ENCODE measurements at places on chromosomes 2 and 18.

DNA sequence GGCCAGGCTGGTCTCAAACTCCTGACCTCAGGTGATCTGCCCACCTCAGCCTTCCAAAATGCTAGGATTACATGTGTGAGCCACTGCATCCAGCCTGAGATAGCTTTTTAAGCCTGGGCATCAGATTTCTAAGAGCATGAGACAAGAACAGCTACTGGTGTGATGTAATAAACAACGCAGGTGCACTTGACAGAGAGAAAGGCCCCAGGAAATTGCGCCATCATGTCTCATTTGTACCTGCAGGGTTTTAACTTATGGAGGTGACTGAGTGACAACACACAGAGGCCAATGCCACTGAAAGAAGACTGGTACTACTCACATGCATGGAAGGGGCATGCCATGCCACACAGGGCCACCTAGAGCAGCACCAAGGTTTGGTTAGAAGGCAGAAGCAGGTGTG, 209.4 kb downstream of the SP3 start:
- DNase-seq, result no peak

GRCh38 chr2:37767959-37768925, 96.8 kb upstream of the CDC42EP3 start:
- peak; percentile 83 for DNase-seq

DNA sequence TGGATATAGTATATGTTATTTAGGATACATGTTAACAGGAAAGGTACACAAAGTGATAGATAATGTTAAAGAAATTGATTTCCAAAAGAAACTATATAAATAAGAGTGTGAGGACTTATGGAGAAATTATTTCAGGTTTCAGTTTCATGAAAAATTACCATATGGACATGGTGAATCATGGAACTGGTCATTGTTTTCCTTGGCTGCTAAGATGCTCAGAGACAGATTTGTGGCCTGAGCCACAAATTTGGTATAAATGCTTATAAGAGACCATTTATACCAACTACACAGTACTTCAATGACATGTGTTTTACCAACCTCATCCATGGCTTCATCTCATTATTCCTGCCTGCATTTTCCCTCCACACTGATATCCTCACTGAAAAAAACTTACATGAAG, 188.1 kb downstream of the FMNL2 start:
- peak; percentile 36 for DNase-seq

DNA sequence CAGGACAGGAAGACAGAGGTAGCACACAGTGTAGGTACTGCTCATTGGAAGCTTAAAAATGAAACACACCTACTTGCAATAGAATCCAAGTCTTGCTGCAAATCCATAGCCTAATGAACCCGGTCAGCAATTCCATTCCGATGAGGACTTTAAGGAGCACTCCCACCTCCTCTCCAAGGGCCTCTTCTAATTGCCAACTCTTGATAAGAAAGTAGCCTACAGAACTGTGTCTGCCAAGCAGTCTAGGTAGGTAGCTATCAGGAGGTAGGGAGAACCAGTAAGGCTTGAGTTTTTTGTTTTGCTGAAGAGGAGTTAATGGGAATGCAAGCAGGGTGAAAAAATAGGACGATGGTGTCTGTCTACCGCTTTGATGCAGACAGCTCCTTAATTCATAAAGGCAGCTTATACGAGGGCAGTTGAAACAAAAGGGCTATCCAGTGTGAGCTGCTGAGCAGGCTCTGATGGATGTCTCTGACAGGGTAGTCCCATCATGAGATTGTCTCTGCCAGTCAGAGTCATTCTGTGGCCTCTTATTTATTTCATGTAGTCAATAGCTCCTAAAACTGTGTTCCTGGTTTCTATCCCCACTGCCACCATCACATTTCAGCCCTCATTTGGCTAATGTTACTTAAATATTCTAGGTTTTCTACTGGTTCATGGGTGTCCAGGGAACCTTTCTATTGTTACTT, 155.6 kb upstream of the DNMT3A start:
- no peak for DNase-seq

DNA sequence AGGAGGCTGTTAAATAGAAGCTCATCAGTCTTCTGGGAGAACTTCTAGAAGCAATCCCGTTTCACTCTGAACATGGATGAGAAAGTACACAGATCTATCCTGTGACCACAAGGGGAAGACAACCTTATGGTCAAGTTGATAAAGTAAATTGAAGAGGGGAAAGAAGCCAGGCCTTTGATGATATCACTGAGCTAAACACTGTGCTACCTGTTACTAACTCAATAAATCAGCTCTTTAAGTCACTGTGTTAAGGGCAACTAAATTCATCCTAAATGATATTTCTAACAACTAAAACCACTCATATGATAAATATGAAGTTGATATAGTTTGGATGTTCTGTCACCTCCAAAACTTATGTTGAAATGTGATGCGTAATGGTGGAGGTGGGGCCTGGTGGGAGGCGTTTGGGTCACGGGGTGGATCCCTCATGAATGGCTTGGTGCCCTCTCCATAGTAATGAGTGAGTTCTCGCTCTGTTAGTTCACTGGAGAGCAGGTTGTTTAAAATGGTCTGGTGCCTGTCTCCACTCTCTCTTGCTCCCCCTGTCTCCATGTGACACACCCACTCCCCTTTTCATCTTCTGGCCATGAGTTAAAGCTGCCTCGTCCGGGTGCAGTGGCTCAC, 23.6 kb downstream of the OLA1 start:
- DNase-seq, result no peak

- DNase-seq, result no peak
Observed at GRCh38 chr2:26687801-26688200, 4.7 kb upstream of the KCNK3 start.

DNA sequence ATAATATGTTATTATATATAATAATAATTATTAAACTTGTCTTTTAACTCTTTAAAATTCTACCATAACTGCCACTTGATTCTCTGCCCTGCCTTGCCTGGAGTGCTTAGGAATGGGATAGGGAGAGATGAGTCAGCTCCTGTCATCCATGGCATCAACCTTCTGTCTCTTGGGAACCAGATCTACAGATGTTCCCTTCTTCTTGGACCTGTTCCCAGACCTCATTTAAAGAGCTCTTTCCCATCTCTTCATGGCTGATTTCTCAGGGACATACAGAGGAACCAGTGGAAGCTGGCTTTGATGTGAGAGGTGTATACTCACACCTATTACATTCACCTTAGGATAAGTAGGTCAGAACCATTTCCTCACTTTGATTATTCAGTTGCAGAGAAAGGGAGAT, 155.3 kb upstream of the MYO3B start:
- DNase-seq, result peak; percentile 58

- no peak for DNase-seq
Observed at GRCh38 chr2:156845806-156846558, 409.8 kb downstream of the GPD2 start.

GRCh38 chr2:235570966-235571692, 77.3 kb downstream of the AGAP1 start:
- no peak for DNase-seq

DNA sequence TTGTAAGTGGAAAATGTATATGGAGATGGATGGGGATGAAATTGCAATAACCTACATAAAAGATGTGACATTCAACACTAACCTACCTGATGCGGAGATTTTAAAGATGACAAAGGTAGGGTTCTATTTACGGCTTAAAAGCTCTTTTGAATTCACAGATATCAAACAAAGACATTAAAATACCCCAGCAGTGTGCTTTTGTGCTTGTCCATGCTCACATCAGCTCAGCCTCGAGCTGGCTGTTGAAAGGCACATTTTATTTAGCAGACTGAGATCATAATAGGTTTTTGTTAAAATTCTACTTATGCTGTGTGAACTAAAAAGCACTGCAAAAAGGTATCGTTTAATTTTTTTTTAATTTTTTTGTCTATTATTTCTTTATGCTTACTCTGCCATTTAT, 96.0 kb upstream of the CDCA7 start:
- no peak for DNase-seq

DNA sequence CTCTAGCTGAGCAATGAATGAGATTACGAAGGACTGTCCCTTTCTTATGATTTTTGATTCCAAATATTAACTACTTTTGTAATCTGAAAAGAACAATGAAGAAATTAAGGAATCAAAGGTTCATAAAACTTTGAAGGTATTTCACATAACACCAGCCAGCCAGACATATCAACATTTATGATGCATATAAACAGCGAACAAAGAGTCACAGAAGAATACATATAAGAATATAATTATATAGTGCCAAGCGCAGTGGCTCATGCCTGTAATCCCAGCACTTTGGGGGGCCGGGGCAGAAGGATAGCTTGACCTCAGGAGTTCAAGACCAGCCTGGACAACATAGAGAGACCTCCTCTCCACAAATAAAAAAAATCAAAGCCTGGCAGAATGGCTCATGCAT, 34.1 kb downstream of the PIAS2 start:
- DNase-seq, result no peak

- no peak for DNase-seq
Observed at GRCh38 chr2:56705713-56706112, 521.9 kb downstream of the CCDC85A start.

DNA sequence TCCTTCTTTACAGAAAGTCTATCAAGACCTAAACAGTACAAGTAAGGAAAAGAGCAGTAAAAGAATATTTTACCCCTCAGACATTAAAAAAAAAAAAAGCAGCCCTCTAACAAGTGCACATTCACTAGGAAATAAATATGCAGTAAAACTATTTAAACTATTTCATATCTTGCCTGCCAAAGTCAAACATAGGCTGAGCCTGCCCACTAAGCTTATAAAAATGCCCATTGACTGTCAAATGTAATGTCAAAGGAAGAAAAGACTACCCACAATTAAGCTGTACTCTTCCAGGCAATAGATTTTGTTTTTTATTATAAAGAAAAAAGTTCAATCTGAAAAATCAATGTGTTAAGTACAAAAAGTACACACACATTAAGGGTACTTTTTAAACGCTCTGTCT, 11.8 kb downstream of the ALS2 start:
- peak; percentile 50 for DNase-seq

- DNase-seq, result no peak
Observed at GRCh38 chr2:191250400-191250799, 5.2 kb downstream of the MYO1B start.

- no peak for DNase-seq
Observed at GRCh38 chr2:152443771-152444170, 108.8 kb downstream of the FMNL2 start.

- peak; percentile 89 for DNase-seq
Observed at GRCh38 chr2:160836755-160837154, 323.5 kb upstream of the TANK start.

GRCh38 chr2:48787580-48787979, 32.1 kb upstream of the LHCGR start:
- no peak for DNase-seq

DNA sequence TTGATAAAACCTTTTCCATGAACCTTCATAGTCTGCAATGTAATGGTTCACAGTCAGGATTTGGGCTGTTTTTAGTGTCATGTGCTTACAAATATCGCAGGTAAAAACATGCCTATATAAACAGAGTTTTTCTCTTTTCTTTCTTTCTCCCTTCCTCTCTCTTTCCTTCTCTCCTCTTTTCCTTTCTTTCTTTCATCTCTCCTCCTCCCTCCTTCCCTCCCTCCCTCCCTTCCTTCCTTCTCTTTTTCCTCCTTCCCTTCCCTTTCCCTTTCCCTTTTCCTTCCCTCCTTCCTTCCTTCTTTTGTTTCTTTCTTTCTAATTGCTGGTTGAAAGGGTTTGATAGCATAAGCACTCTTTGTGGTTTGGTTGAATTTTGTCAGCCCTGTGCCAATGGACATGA, 9.6 kb upstream of the NPPC start:
- DNase-seq, result no peak

- no peak for DNase-seq
Observed at GRCh38 chr2:8102470-8102869, 579.4 kb upstream of the ID2 start.

DNA sequence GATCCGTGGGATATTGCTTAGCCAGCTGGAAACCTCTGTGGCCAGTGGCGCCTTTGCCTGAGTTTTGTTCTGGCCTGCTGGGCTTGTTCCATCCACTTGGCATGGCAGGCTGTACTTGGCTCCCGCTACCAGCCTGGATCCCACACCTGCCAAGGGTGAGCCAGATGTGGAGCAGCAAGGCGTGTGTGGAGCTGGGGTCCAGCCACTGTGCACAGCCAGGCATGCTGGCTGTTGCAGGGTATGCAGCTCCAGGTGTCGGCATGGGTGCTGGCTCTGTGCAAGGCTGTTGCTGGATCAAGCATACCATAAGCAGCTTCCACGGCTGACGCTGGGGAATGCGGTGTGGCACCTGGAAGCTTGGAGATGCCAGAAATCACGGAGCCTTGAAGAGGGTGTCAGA, 34.5 kb downstream of the PTPN4 start:
- DNase-seq, result no peak

- DNase-seq, result no peak
Observed at GRCh38 chr2:11004199-11004598, 92.5 kb downstream of the KCNF1 start.

DNA sequence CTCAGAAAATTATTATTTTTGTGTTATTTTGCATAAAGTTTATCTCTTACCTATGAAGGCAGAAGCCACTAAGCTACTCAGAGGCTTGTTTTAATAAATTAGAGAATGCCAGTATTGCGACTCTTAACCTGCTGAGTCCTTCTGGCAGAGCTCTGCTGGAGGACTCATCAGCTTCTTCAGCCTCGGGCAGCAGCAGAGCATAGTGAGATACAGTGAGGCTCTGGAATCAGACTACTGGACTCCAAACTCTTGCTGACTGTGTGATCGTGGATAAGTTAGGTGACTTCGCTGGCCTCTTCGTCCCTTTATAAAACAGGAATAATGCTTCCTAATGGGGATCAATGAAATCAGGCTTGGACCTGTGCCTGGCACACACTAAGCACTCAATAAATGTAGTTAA, 1.7 kb downstream of the PTRHD1 start:
- no peak for DNase-seq

GRCh38 chr2:12340164-12340563, 376.6 kb upstream of the TRIB2 start:
- DNase-seq, result peak; percentile 65

DNA sequence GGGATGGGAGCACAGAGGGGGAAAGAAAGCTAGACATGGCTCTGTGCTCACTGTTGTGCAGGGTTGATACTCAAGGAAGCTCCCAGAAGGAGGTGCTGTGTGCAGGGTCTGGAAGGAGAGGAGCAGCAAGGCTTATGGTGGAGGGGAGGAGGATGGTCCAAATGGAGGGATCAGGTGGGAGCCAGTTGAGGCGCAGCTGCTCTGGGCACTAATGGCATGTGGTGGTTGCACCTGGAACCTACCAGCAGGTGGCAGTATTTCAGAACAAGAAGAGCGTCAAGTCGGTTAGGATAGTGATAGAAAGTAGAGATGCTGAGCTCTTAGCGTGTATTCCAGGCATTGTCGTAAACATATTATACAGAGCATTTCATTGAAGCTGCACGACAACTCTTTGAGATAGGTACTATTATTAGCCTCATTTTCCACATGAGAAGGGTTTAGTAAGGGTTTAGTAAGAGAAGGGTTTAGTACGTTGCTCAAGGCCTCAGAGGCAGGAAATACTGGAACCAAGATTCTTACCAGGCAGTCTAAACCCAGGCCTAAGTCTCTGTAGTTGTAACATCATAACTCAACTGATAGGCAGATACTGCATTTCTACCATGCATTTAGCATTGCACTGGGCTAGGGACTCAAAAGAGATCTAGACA, 223.7 kb downstream of the CYP26B1 start:
- no peak for DNase-seq

Data from AG20443 (cell line).